ENCODE measurements at places on chromosomes 5 and 9.

DNA sequence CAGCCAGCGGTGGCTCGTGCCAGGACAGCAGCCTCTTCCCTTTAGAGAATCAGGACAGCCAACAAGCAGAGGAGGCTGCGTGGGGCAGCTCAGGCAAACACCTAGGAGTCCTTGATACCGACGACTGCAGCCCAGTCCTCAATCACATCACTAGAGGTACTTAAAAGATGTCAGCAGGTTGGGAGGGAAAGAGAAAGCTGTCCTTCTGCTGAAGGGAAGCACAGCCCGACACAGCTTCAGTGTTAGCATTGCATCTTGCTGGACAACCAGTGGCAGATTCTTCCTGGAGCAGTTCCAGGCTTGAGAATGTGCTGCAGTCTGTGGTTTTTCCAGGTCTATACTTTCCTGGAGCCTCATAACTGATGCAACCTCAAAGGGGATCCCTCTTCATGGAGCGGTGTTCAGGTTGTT is 230.5 kb downstream of the SYK start:
- peak; percentile 22 for DNase-seq

DNA sequence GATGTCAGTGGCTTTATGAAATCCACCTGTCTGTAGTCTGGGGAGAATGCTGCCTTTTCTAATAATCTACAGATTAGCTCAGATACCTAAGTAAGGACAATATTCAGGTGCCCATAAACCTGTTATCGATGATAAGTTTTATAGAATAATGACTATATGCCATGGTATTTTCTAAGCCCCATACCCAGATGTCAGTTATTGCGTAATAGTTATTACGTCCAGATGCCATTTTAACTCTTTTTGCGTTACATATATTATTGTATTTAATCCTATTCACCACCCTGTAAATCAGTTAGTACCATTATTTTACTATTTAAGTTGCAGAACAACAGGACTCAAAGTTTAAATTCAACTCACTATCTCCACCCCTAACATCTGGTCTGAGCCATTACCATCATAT is 1343.9 kb upstream of the ACO1 start:
- DNase-seq: no peak

DNA sequence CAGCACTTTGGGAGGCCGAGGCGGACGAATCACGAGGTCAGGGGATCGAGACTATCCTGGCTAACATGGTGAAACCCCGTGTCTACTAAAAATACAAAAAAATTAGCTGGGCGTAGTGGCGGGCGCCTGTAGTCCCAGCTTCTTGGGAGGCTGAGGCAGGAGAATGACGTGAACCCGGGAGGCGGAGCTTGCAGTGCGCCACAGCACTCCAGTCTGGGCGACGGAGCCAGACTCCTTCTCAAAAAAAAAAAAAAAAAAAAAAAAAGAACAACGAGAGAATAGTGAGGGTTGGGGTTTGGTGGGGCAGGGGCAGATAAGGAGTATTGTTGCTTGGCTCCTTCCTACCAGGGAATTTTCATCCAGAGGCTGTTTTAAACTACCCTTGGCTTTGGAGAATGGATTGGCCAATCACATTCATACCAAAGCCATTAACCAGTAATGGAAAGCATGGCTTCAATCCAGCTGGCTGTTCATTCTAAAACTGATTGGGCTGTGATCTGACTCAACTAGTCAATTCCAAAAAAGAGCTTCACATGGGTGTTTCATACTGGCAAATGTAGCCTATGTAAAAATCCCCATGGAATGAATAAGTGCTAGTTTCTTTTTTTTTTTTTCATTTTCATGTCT is 64.4 kb downstream of the PLCXD3 start:
- peak; percentile 50 for DNase-seq

DNA sequence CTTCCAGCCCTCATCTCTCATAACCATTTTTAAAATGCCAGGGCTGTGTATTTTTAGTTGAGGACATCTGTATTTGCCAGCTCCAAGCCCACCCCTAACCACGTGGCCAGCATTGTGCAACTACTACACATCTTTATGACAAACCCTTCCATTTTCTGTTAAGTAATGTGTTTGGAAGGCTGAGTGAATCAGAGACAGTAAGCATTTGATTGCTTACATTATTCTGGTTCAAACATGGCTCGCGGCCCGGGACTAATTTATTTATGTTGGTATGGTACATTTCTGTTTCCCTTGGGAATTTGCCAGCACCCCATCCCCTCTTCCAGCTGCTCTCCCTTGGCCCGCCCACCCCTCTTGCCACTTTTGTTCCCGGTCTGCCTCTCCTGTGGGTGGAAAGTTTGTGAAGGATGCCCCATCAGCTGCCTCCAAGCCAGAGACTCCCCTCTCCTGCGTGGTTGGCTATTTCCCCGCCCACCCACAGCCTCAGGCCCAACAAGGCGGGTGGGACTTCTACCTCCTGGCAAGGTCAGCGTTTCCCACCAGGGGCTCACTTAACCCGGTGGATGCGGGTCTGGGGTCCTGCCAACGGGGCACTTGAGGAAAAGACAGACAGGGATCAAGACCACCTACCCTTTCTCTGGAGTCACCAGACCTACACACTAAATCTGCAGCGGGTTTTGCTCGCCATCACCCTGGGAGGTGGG is 162.2 kb downstream of the HSD17B3 start:
- peak; percentile 85 for DNase-seq

GRCh38 chr9:86792136-86792535 is 155.2 kb downstream of the GAS1 start:
- DNase-seq: peak; percentile 8

GRCh38 chr9:99623780-99624364 is 197.8 kb upstream of the NR4A3 start:
- no peak for DNase-seq

- DNase-seq: no peak
Observed at GRCh38 chr5:87899208-87899661, 369.4 kb downstream of the TMEM161B start.

GRCh38 chr9:96107436-96107835 is 194.5 kb downstream of the HSD17B3 start:
- DNase-seq: no peak

- no peak for DNase-seq
Observed at GRCh38 chr9:98831696-98832095, 24.2 kb downstream of the GALNT12 start.

GRCh38 chr5:87252283-87252605 is 15.4 kb upstream of the RASA1 start:
- no peak for DNase-seq

DNA sequence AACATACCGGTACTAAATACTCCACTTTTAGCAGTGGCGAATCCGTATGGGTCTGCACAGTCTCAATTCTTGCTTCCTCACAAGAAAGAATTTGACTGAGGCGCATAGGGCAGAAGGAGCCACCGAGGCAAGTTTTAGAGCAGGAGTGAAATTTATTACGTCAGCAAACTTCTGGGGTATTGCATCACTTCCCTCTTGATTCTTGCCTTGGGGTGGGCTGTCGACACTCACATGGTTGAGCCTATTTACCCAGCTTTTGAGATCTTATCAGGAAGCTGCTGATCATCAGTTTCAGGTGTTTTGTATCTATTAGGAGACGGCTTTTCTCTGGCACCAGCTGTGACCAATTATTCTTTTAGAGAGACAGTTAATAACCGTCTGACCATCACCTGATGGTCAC is 111.5 kb upstream of the CCNH start:
- DNase-seq: no peak

DNA sequence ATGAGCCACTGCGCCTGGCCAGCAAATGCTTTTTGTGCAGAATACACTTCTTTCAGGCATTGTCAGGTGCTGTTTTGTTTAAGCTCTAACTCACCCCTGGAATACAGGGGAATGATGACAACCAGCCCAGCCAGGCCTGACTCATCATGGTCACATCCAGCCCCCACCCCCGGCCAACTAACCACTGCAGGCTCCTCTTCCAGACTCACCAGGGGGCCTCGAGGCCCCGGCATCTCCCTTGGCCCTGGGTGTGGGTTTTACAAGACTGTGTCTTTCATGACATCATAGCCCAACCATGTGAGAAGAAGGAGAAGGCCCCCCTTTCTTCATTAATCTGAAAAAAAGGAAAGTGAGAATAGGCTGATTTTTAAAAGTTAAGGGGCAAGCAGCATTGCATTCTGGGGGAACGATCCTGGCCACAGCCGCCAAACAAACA is 35.5 kb downstream of the OLFML2A start:
- peak; percentile 100 for DNase-seq

DNA sequence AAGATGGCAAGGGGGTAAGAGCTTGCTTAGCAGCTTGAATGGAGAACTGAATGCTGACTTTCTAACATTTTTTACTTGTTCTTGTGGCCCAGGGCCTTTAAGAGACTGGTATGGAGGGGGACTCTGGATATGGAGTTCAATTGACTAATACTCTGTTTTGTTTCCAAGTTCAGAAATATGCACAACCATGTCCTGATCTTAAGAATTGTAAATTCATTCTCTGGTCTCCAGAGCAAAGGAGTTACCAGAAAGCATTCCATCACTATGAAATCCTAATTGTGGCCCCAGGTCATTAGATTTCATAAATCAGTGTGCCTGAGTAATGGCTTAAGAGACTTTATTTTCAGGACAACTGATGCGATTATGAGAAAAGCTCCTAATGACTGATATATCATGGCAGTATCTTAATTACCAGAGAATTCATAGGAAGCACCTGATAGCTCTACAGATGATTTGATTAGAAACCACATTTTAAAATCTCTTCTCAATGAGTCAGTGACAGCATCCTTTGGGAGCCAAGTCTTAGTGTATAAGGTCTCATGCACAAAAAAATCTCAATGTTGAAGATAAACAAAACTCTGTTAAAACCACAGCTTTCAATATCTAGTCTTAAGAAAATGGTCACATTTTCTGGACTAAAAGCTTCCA is 613.6 kb upstream of the KLF4 start:
- DNase-seq: peak; percentile 72

- no peak for DNase-seq
Observed at GRCh38 chr9:121192518-121192917, 9.2 kb downstream of the RAB14 start.

GRCh38 chr9:114677418-114677817 is 4.6 kb downstream of the TEX48 start:
- DNase-seq: peak; percentile 100

GRCh38 chr9:14238079-14238478 is 75.9 kb downstream of the NFIB start:
- DNase-seq: no peak

GRCh38 chr5:89168766-89169165 is 285.8 kb upstream of the MEF2C start:
- no peak for DNase-seq

DNA sequence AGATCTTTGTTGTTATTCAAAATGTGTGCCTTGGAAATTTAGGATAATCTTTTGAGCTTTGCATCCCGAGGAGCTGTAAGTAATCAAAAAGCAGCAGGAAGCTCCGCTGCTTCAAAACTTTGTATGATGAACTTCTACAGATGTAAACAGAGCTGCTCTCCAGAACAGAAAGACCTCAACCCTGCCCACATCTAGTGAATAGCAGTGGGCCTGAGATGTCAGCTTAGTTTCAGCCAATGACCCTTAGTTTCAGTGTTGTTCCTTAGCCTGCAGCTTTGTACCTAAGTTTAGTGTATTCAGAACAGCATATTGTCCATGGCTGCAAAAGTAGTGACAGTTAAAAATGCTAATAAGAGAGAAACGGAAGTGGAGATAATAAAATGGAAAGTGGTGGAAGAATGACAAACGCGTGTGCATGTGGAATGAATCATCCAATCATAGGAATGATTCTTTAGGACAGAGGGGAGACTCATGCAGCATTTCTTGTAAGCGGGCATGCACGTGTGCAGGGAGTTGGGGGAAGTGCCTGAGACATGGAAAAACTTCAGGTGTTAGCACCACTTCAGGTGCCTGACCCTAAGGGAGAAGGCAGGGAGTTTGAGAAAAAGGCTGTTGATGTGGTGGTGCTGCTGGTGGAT is 24.9 kb downstream of the SNX24 start:
- DNase-seq: peak; percentile 82

DNA sequence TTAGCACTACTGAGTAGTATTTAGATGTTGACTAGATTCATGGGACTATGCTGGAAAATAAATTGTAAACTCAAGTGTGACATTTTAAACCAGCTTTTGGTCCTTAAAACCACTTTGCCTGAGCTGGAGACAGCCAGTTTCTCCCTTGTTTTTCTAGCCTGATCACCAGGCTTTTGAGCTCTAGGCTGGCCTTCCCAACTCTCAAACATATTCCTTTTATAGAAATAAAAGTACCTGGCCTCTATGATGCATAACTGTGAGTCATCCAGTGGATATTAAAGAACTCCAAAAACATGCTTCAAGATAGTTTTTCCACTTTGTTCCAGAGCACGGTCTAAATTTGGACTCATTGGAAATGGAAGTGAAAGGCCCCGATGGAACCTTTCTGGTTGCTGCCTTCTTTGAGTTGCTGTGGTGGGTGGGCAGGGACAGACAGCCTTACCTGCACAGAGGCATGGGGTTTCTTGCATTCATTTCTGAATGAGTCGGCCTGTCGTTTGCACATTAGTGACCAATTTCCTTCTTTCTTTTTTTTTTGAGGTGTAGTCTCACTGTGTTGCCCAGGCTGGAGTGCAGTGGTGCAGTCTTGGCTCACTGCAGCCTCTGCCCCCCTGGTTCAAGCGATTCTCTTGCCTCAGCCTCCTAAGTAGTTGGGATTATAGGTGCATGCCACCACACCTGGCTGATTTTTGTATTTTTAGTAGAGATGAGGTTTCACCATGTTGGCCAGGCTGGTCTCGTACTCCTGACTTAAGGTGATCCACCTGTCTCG is 43.1 kb downstream of the TRIO start:
- peak; percentile 83 for DNase-seq

- no peak for DNase-seq
Observed at GRCh38 chr9:80369641-80370040, 797.9 kb downstream of the TLE4 start.

DNA sequence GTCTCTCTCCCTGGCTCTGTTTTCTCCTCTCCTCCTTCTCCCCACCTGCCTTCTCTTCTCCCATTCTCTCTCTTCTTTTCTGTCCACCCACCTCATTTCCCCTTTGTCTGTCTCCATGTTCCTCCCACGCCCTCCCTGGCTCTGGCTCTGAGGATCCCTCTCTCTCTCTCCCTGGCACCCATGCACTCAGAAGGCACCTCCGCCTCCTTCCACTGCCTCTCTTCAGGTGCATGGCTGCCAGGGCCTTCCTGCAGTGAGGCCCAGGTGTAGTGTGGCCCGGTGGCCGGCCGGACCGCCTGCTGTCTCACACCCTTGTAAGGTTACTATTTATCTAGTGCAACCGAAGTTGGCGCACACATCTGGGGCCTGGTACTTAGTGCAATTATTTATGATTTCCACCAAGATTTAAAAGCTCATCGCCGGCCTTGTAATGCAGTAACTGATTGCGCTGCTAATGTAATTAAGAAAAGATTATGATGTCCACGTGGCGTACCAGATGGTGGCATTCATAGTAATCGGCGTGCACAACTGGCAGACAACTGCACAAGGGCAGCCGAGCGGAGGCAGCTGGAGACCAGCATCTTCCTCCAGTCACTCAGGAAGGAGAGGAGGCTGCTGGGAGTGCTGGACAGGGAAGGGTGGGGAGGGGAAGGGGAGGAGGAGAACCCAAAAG is 50.4 kb upstream of the MVB12B start:
- DNase-seq: no peak

- DNase-seq: no peak
Observed at GRCh38 chr9:15203581-15203980, 103.4 kb downstream of the TTC39B start.

DNA sequence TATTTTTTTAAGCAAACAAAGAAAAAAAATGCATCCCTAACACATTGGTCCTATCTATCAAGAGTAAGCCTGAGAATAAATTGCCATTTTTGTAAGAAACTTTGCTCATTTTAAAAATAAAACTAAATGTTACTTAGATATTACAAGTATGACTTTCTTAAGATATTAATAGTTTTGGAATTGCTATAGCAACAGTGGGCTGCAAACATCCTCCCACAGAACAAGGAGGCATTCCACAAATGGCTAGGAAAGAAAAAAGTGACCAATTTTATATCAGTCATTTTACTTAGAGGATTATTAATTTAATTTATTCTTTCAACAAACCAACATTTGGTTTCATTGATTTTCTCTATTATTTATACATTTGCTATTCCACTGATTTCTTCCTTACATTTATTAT is 63.7 kb downstream of the LURAP1L start:
- DNase-seq: peak; percentile 31
